ENCODE measurements at places on chromosomes 11 and 22.

DNA sequence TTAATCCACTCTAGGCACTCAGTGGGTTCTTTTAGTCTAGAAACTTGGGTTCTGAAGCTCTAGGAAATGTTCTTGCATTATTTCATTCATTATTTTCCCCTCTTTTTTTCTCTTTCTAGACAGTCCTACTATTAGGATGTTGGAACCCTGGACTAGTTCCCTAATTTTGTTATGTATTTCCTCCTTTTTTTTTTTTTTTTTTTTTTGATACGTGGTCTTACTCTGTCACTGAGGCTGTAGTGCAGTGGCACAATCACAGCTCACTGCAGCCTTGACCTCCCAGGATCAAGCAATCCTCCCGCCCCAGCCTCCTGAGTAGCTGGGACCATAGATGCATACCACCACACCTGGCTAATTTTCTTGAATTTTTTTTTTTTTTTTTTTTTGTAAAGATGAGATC lies 9.4 kb downstream of the UPB1 start:
- DNase-seq: no peak

- no peak for DNase-seq
These were observed 8.3 kb downstream of the SF3A1 start for GRCh38 chr22:30348404-30348803.

DNA sequence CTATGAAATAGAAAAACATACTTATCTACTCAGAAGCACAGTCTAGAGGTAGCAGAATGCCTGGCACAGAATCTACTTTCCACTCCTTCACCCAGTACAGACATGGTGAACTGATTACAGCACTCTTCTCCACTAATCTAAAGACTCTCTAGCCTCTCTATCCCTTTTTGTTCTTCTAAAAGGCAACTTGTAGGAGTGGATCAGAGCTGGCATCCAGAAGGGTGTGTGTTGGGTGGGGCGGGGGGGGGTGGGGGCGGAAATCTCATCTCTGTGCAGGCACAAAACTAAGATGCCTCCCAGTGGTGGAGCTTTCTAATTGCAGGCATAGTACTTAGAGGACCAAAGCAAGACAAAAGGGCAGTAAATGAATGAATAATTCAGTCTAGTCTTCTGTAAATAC lies 11.5 kb upstream of the EMID1 start:
- DNase-seq: no peak

DNA sequence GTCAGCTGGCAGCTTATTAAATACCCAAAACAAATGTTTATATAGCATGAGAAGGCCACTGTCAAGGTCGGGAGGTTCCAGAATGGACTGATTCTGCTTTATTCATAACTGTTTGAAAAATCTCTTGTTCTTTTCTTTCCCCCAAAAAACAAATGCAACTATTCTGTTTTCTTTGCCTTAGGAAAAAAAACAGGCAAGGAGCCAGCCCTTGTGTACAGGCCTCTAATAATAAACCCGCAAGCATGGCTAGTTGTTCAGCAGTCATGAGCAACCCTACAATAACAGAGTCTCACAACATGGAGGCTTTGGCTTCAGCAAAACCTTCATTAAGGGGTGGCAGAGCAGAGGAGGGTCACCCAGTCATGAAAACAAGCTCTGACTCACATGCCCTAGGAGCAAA lies 191.7 kb downstream of the KIRREL3 start:
- no peak for DNase-seq

DNA sequence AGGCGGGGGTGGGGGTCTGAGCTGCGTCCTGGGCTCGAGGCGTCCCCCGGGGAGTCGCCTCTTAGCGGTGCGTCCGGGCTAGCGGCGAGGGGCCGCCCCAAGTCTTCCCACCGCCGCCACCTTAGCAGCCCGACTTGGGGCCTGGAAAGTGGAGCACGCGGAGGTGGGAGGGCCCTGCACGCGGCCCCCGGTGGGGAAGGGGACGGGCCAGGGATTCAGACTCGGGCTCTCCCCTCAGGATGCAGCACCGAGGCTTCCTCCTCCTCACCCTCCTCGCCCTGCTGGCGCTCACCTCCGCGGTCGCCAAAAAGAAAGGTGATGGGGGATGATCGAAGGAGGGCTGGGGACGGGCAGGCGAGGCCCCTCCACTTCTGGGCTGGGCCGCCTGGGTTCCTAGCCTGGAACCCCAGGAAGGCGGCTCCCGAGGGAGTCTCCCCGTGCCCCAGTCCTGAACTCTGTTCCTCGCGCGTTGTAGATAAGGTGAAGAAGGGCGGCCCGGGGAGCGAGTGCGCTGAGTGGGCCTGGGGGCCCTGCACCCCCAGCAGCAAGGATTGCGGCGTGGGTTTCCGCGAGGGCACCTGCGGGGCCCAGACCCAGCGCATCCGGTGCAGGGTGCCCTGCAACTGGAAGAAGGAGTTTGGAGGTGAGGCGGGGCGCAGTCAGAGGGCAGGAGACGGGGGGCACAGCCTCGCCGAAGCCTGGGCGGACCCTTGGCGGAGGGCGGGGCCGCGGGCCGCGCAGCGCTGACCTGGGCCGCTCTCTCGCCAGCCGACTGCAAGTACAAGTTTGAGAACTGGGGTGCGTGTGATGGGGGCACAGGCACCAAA lies 563 bp downstream of the MDK start:
- DNase-seq: no peak

DNA sequence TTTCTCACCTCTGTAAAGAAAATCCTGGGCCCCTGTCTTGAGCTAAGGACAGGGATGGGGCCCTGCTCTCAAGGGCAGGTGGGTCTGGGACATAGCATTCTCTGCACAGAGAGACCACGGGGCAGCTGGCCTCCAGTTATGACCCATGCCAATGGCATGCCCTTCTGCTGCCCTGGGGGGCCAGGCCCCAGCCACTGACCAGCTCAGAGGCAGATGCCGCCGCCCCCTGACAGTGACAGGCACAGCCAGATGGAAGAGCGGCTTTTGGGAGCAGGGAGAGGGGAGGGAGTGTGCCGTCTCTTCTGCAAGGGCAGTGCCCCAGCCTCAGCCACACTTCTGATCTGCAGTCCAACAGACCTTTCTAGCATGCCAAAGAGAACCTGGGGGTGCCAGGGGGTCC lies 114.8 kb upstream of the NAV2 start:
- no peak for DNase-seq

GRCh38 chr22:20256027-20256426 lies 12.1 kb downstream of the RTN4R start:
- no peak for DNase-seq

- no peak for DNase-seq
These were observed 48.3 kb upstream of the PICALM start for GRCh38 chr11:86117001-86117711.

DNA sequence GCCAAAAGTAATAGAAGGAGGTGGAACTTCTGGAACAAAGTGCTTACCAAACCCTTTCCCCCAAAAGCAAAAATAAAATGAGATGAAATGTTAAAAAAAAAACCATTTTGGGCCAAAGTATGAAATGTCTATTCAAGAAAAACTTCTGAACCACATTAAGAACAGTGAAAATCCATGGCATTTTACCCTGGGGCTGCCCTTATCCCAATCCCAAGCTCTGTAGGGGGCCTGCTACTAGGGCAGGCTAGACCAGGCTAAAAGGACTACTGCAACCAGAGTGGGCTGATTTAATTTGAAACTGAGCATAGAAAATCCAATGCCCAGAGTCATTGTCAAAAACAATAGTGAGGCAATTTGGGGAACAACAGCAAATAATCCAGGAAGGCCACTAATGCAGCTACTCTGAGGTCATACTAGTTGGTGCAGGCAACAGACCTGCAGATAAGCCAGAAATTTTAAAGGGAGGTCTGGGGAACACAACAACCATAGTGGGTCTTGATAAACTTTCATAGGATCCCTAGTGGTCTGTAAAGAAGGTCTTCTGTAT lies 99.4 kb downstream of the RELT start:
- DNase-seq: no peak

- DNase-seq: no peak
These were observed 171.9 kb upstream of the TTC12 start for GRCh38 chr11:113142508-113142907.

- DNase-seq: no peak
These were observed 81.1 kb downstream of the PGR start for GRCh38 chr11:101048479-101048878.

GRCh38 chr11:104736502-104736901 lies 161.8 kb downstream of the CASP12 start:
- DNase-seq: no peak

- DNase-seq: no peak
These were observed 104.9 kb downstream of the ADAMTS15 start for GRCh38 chr11:130553306-130553705.

DNA sequence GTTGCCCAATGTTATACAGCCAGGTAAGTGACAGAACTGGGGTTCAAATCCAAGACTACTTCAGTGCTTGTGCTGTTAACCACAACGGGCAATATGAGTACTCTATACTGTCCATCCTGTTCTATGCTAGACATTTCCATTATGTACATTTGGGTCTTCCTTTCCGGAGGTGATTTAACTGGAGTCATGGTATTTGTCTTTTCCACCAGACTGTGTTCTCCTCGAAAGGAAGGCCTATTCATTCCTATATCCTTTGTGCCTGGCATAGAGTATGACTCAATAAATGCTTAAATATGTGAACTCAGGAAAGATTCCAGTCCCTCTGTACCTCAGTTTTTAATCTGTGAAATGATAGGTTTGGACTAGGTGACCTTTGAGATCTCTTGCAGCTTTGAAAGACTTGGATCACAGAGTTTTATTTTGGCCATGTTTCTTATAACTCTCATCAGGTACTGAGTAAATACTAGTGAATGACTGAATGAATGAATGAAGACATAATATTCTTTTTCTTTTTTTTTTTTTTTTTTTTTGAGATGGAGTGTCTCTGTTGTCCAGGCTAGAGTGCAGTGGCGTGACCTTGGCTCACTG lies 6.6 kb downstream of the RNF121 start:
- no peak for DNase-seq

- no peak for DNase-seq
These were observed 48.7 kb downstream of the LRRC32 start for GRCh38 chr11:76621868-76622267.

DNA sequence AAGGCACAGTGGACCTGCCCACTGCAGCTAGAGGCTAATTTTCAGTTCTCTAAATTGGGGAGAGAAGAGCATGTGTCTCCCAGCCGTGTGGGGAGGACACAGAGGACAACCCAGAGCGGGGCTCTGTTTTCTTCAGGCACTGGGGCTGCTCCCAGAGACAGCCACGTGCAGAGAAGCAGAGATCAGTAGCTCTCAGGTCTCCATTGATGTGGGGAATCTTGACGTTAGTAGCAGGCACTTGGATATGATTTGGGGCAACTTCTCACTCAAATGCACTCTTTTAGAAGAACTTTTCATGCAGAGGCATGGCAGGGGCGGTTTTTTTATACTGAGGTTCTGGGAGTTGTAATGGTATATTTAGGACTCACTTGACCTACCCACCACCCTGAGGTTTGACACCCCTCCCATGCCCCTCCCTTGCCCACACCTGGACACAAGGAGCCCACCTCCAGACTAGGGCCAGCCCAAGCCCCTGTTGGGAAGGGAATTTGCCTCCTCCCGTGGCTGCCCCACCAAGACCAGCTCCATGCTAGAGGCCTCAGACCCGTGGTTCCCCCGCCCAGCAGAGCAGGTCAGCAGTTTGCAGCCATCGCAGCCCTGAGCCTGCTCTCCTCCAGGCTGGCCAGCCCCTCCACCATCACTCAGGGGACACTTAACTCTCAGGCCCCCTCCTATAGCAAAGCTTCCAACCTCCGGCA lies 94.2 kb upstream of the RTL6 start:
- no peak for DNase-seq

- no peak for DNase-seq
These were observed 91.2 kb downstream of the PIWIL4 start for GRCh38 chr11:94658386-94658785.

DNA sequence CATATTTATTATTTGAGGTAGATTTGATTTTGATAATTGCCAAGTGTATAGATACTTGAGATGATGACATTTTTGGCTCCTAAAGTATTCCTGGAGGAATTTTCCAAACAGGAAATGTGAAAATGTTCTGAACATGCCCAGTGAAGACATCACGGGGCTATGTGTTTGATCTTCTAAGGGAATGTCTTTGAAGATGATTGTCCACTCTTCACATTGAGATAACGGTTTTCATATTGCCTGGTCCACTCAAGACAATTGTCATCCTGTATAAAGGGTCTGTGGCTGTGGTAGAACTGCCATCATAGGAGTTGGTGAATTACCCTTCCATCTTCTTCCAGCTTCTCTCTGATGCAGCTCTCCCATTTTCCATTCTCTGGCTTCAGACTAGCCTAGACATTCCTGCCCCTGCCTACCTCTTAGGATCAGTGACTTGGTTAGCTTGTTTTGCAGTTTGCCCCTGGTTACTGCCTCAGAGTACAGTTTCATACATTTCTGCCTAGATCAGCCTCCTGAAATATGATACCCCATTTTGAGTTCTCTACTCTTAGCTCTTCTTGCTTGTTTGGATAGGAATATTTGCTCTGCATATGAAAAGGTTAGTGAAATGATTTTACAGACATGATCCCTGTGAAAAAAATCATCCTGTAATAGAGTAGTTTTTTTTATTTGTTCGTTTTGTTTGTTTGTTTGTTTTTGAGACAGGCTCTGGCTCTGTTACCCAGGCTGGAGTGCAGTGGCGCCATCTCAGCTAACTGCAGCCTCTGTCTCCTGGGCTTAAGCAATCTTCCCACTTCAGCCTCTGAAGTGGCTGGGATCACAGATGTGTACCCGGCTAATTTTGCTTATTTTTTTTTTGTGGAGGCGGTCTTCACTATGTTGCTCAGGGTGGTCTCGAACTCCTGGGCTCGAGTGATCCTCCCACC lies 111.4 kb upstream of the SORL1-AS1 start:
- no peak for DNase-seq

GRCh38 chr11:45688472-45689033 lies 23.1 kb upstream of the CHST1 start:
- DNase-seq: no peak

DNA sequence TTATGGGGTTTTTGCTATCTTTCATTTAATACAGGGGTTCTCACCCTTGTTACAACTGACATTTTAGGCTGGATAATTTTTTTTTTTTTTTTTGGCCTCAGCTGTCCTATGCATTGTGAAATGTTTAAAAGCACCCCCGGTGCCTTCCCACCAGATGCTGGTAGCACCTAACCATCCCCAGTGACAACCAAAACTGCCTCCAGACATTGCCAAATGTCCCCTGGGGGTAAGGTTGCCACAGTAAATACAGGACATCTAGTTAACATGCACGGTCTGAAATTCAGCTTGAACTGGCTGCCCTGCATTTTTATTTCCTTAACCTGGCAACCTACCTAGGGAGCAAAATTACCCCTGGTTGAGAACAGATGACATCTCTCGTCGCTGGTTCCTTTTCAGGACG lies 72.4 kb downstream of the CYTH4 start:
- DNase-seq: no peak

GRCh38 chr11:77789061-77789730 lies 31.3 kb downstream of the RSF1 start:
- DNase-seq: no peak

GRCh38 chr11:13302420-13302958 lies 24.9 kb downstream of the BMAL1 start:
- no peak for DNase-seq

GRCh38 chr11:73578592-73579185 lies 19.2 kb downstream of the FAM168A start:
- no peak for DNase-seq

- DNase-seq: no peak
These were observed 18.4 kb downstream of the LINC01488 start for GRCh38 chr11:69499918-69500284.

All from T-helper 1 cell (primary cell).